ENCODE measurements at places on chromosomes 4 and X.

GRCh38 chrX:2462780-2463179 is 38.0 kb downstream of the DHRSX start:
- DNase-seq = no peak

GRCh38 chr4:176540814-176541213 is 221.0 kb downstream of the SPCS3 start:
- no peak for DNase-seq

DNA sequence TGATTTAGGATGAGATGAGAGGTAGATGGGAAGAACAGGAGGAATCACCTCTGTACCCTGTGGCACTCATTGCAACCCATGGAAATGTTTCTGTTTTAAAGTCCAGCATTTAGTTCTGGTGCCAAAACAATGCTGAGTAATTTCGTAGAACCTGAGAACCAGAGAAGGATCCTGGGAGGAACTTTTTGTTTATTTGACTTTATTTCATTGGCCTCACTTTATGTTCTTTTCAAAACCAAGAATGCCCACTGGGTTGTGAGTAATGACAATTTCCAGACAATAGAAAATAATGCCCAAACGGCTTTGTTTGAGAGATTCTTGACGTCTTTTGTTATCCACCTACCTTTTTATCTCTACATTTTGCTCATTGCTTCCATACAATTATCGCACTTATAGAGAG is 111.3 kb downstream of the SHROOM3 start:
- DNase-seq = no peak

DNA sequence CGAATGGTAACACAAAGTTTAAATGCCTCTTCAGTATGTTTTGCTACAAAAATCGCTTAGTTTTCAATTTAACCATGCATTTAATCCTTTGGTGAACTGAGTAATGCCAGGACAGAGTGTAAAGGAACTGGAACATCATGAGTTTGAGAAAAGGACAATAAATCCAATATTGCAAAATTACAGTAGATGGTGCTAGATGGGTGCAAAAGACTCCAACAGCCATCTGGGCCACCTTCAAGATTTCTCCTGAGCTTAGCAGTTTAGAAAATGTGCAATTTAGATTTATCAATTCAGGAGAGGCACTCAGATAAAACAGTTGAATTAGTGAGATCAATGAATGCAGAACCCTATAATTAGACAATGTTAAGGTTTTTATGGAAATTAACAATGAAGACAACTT is 33.2 kb upstream of the MID1IP1 start:
- DNase-seq = peak; percentile 5

DNA sequence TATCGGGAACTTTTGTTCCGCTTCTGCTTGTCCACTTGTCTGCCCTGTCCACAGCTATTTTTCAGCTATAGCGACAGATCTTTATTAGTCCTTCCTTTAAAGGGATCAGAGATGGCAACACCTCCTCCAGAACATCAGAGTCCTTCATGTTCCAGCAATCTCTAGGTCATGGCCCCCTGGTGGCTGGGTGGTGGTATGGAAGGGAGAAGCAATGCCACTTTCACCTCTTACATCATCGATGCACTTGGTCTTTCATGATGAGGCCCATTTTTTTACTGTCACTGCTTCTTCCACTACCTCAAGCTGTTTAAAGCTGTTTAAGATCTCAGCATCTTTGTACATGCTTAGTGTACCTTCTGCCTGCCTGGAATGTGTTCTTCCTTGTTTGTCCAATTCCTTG is 106.7 kb downstream of the ARHGAP6 start:
- no peak for DNase-seq
